ENCODE measurements at places on chromosomes 5 and 9. TPM values are rescaled to one million over a fixed set of nuclear protein-coding genes. Genes with fewer than 3 reads are reported as not detected.
A peak's percentile ranks its signal among the peaks of the same experiment; 100 is the strongest.

GRCh38 chr5:95733107-95733665 lies 2.0 kb downstream of the RHOBTB3 start:
- peaks cover 18% of the 10 kb centered on the region for H3K27me3 ChIP-seq
- DNase-seq = no peak
- H3K27ac ChIP-seq = no peak overlapping the region
- peaks cover 25% of the 10 kb centered on the region for H3K4me1 ChIP-seq

DNA sequence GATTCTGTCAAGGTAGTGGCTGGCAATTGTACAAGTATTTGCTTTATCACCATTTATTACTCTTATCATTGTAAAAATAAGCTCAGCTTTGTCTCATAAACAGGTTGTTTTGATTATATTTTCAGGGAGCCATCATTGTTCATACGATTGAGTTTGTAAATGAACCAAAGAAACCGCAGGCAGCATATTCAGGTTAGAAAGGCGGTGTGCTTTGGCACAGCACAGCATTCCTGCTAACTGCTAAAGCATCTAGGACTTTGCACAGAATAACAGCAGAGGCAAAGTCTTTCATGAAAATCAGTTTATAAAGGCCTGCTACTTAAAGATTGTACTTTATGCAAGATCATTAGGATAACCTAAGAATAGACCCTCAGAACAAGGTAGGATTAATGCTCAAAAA lies 281.5 kb upstream of the SLC24A2 start:
- no peak overlapping the region for H3K27ac ChIP-seq
- no peak overlapping the region for H3K4me3 ChIP-seq
- peaks cover 23% of the 10 kb centered on the region for H3K4me1 ChIP-seq
- H3K36me3 ChIP-seq = no peaks in the 10 kb centered on the region

DNA sequence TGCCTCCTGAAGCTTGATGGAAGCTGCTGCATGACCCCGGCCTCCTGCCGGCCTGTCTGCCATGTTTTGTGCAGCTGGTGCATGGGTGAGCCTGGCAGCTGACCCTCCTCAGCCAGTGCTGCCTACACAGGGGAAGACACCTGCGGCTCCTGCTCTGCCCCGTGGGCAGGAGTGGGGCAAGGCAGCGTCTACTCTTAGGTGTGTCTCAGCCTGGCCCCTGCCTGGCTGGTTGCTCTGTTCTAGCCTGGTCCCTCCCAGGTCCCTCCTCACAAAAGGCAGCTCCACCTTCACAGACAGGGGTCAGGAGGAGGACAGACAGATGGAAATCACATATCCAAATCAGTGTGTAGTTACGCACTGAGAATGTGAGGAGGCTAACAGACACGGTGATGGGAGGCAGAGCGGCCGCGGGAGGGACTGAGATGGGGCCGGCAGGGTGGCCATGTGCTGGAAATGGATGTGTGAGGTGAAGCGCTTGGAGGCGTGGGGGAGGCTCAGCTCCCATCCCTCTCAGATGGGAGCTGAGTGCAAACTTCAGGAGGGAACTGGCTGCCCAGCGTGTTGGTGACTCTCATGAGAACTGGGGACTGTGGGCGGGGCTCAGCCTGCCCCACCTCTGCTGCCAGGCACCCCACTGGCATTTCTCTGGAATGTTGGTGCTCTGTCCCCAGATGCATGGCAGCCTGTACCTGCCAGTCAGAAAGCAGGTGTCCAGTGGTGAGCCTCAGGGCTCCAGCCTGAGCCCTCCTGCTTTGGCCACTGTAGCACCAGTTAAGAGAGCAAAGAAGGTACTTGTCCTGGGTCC lies 43.4 kb downstream of the PPARGC1B start:
- H3K4me3 ChIP-seq = no peak overlapping the region
- no peaks in the 10 kb centered on the region for H3K27me3 ChIP-seq
- peaks cover 2% of the 10 kb centered on the region for H3K36me3 ChIP-seq
- no peak for DNase-seq

- H3K4me3 ChIP-seq = peak overlapping the region; percentile 95
- DNase-seq = no peak
- H3K27ac ChIP-seq = peak overlapping the region; percentile 92
- peaks cover 33% of the 10 kb centered on the region for H3K4me1 ChIP-seq
- no peaks in the 10 kb centered on the region for H3K27me3 ChIP-seq
These were observed 182 bp downstream of the SCAMP1 start for GRCh38 chr5:78360674-78360923.

- peak overlapping the region; percentile 86 for H3K4me3 ChIP-seq
- H3K27me3 ChIP-seq = no peaks in the 10 kb centered on the region
These were observed 529 bp upstream of the TPM2 start for GRCh38 chr9:35690294-35690613.

DNA sequence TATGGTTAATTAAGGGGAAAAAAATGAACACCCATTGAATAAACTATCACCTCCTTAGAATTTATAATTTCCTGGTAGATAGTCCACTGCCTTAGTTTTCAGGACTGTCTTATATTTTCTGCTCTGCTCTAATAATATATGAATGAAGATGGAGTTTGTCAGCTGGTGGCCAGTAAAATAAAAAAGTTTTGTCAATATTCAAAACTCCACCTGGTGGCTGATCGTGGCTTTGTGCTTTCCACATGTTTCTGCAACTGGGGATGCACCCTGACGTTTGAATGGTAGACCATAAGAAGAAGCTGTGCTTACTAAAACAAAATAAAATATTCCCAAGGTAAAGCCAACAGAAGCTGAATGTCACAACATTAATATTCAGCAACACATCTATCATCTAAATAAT lies 286.6 kb upstream of the IZUMO3 start:
- H3K27ac ChIP-seq = no peak overlapping the region
- no peaks in the 10 kb centered on the region for H3K27me3 ChIP-seq
- no peak for DNase-seq
- H3K36me3 ChIP-seq = no peaks in the 10 kb centered on the region

- no peak overlapping the region for H3K4me3 ChIP-seq
- H3K36me3 ChIP-seq = no peaks in the 10 kb centered on the region
- H3K4me1 ChIP-seq = no peaks in the 10 kb centered on the region
- H3K27ac ChIP-seq = no peak overlapping the region
- peak; percentile 5 for DNase-seq
These were observed 25.3 kb downstream of the ZDHHC11B start for GRCh38 chr5:759111-759751.

GRCh38 chr9:93488244-93488643 lies 34.9 kb upstream of the FAM120AOS start:
- H3K27ac ChIP-seq = no peak overlapping the region
- peaks cover 19% of the 10 kb centered on the region for H3K4me1 ChIP-seq
- no peak overlapping the region for H3K4me3 ChIP-seq
- no peaks in the 10 kb centered on the region for H3K27me3 ChIP-seq
- peaks cover 67% of the 10 kb centered on the region for H3K36me3 ChIP-seq

DNA sequence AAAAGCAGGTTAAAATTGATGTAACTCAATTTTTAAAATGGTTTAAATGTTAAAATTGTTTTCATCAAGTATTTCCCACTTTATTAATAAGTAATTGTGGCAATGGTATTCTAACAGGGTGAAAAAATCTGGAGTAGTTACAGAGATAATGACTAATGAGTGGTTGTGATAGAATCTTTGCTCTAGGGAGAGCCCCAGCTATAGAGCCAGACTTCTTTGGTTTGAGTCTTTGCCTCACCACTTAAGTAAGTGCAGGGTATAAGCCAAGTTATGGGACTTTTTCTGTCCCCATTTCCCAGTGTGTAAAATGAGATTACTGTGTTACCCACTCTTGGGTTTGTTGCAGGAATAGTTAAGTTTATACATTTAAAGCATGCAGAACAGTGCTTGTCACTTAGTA lies 158.1 kb downstream of the FER start:
- peaks cover 8% of the 10 kb centered on the region for H3K36me3 ChIP-seq
- peaks cover 4% of the 10 kb centered on the region for H3K4me1 ChIP-seq
- H3K27me3 ChIP-seq = no peaks in the 10 kb centered on the region
- no peak overlapping the region for H3K4me3 ChIP-seq
- no peak for DNase-seq

- H3K4me1 ChIP-seq = no peaks in the 10 kb centered on the region
- no peak overlapping the region for H3K27ac ChIP-seq
- no peaks in the 10 kb centered on the region for H3K36me3 ChIP-seq
- peaks cover 5% of the 10 kb centered on the region for H3K27me3 ChIP-seq
- no peak for DNase-seq
These were observed 30.9 kb downstream of the NTNG2 start for GRCh38 chr9:132192728-132193127.

GRCh38 chr9:95025213-95026147 lies 292.0 kb downstream of the FANCC start:
- no peaks in the 10 kb centered on the region for H3K4me1 ChIP-seq
- DNase-seq = no peak
- H3K36me3 ChIP-seq = peaks cover 2% of the 10 kb centered on the region
- H3K27ac ChIP-seq = no peak overlapping the region
- H3K27me3 ChIP-seq = no peaks in the 10 kb centered on the region

DNA sequence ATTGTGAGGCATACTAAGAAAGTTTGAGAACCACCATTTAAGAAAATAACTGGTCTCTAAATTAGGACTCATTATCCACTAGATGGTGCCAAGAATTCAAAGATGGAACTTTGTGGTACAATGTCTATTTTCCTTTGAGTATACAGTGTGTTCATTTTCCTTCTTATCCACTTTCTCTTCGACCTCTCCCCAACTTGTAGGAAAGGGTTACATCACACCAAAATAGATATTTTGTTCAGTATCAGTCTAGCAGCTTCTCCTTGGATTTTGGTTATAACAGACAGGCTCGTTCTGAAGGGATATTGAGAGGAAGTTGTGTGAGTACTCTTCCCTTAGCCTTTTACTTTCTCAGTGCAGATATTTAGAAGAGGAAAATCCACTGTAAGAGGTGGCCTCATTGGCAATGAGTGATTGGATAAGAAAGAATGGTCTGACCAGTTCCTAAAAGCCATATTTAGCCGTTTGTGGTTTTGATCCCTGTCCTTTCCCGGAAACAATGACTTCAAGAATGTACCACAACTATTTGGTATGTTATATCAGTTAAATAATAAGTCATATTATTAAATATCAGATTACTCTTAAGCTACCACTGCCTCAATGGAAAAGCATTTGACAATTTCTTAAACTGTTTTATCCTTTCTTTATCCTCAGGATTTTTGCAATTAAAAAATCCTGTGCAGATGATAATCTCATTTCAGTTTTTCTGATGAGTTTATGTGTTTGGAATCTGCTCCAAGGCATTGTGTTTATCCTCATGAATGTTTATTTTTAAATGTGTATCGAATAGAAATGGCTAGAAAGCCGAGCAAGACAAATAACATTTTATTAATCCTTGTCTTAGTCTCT lies 69.0 kb upstream of the GRAMD2B start:
- no peak for DNase-seq
- no peak overlapping the region for H3K27ac ChIP-seq
- H3K4me1 ChIP-seq = peaks cover 4% of the 10 kb centered on the region
- H3K36me3 ChIP-seq = no peaks in the 10 kb centered on the region
- peaks cover 21% of the 10 kb centered on the region for H3K27me3 ChIP-seq
- no peak overlapping the region for H3K4me3 ChIP-seq

DNA sequence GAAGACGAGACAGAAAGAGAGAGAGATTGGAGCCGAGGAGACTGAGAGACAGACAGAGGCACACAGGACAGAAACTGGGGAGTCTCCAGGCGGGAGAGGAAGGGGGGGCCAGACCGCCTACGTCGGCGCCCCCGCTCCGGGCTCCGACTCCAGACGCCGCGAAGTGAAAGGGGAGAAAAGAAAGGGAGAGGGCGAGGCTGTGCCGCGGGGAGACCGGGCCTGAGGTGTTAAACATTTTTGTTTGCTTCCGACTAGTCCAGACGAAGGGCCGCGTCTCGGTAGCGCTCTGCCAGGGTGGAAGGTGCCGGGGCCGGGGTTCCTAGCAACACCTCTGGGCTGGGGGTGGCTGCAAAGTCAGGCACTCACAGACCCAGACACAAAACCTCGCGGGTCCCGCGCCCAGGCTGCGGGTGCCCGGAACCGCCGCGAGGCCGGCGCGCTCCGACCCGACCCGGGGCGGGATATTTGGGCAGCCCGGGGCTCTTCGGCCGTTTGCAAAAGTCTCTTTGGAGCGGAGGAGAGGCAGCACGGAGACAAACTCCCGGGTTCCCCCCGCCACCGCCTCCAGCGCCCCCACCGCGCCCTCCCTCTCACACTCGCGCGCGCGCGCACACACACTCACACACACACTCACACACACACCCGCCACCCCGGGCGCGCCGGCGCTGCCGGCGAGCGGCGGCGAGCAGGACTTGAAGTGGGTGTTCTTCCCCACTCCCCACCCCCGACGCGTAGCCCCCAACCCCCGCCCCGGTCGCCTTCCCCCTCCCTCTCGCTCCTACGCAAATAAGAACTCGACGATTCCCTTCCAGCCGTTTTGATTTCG lies 626 bp upstream of the FST start:
- no peaks in the 10 kb centered on the region for H3K36me3 ChIP-seq
- peak overlapping the region; percentile 79 for H3K4me3 ChIP-seq

The PLPP7 gene
- total RNA-seq = 0.39 TPM

Data from activated B cell treated with CpG ODN at 0.5 μM for 24 hours (primary cell).